ENCODE measurements at places on chromosomes 11 and 22. TPM values are rescaled to one million over a fixed set of nuclear protein-coding genes. Genes with fewer than 3 reads are reported as not detected.

DNA sequence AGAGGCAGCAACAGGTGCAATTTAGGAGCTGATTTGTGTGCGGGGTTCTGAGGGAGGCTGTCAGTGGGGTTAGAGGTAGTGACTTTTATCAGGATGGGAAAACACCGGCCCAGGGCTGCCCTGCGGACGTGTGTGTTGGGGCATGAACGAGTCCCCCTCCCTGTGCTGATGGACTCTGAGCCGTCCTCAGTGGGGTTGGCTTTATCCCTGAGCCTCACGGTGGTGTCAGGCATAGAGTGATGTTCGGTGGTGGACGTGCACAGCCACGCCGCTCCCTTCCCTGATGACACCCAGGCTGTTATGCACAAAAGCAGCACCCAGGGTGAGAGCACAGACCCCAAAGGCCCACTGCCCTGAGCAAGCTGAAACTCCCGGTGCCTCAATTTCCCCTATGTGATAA is 809.1 kb downstream of the BRD1 start:
- DNase-seq: no peak

The IGSF22 gene
- total RNA-seq: not detected

The GNAZ gene
- 7.3 TPM for total RNA-seq

- DNase-seq: no peak
These were observed 71.6 kb upstream of the ATXN10 start for GRCh38 chr22:45599836-45600577.

- no peak for DNase-seq
These were observed 14.9 kb downstream of the CD5 start for GRCh38 chr11:61117168-61117520.

The CAPN5 gene
- total RNA-seq: 22.3 TPM

The USH1C gene
- total RNA-seq: 32.1 TPM

DNA sequence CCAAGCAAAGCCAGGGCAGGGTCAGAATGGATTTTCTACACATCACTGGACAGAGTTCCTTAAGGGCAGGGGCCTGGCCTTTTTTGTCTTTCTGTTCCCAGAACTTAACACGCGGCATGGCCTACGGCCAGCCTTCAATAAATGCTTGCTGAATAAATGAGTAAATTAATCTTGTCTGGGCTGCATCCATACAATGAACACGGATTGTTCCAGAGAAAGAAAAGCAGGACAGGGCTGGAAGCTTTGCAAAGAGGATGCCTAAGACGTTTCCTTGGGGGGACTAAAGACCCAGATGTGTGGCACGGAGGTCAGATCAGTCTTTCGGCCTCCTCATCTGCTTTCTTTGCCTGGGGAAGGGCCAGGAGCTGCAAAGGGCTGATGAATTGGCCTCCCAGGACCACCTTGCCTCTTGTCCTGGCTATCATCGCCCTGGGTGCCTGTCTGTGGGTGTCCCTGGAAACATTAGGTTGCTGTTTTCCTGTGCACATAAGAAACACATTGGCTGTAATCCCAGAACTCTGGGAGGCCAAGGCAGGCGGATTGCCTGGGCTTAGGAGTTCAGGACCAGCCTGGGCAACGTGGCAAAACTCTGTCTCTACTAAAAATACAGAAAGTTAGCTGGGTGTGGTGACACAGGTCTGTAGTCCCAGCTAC is 20.8 kb upstream of the RFPL3 start:
- DNase-seq: no peak

The CCND1 gene
- total RNA-seq: 433 TPM

- no peak for DNase-seq
These were observed 19.5 kb downstream of the CBX7 start for GRCh38 chr22:39132871-39133524.

GRCh38 chr11:133366147-133366546 is 166.2 kb downstream of the OPCML start:
- DNase-seq: no peak

The CHST1 gene
- not detected for total RNA-seq

- no peak for DNase-seq
These were observed 60.1 kb downstream of the PRR5L start for GRCh38 chr11:36356201-36356600.

DNA sequence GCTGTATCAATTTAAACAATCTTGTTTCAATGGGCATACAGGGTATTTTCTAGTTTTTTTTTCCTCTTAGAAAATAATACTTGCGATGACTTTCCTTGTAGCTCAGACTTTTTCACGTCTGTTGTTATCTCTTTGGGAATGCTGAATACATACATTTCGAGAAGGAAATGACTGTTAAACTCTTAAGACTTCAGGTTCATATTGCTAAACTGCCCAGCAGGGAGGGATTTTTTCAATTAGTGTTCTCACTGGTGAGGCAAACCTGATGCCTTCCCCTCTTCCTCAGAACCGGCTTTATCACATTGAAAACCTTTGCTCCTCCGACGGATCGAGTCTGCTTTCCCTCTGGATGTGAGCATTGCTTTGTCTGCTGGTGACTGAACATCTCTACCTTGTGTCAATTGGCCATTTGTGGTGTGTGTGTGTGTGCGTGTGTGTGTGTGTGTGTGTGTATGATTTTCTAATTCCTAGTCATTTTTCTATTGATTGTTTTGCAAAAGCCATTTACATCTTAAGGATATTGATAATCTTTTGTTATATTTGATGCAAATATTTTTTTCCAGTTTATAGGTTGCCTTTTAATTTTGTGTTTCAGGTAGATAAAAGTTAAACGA is 6.6 kb downstream of the NEAT1 start:
- DNase-seq: no peak

DNA sequence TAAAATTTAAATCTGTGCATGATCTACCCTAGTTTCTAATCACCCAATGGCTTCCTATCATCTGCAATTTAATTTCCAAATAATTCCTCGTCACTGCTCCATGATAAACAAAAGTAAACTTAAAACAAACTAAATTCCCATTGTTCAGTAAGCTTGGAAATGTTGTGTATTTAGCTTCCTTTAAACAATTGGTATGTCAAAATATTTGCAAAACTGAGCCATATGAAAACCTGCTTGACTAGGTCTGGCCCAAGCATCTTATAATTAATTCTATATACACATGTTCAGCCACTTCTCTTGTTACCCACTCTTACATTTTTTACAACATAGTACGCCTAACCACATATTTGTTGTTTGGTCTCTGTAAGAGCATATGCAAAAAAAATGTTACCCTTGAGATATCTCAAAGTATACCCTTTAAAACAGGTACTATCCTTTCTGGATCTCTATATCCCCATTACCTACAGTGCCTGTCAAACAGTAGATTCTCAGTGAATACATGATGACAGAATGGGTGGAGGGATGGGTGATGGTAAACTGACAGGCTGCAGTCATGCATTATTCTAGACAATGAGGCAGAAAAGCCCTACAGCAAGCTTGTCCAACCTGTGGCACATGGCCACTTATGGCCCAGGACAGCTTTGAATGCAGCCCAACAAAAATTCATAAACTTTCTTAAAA is 1277.9 kb upstream of the TENM4 start:
- DNase-seq: no peak

GRCh38 chr22:41446057-41446501 is 522 bp downstream of the TOB2 start:
- DNase-seq: peak; percentile 31

The TST gene
- total RNA-seq: 64.7 TPM

Data from Calu3 (cell line).